ENCODE measurements at places on chromosomes 5 and 9. TPM values are rescaled to one million over a fixed set of nuclear protein-coding genes. Genes with fewer than 3 reads are reported as not detected.

The SPATA31A3 gene
- not detected for total RNA-seq

The OTP gene
- total RNA-seq, result not detected

The ANKHD1 gene
- 87.2 TPM for total RNA-seq

The ENHO gene
- total RNA-seq, result not detected

The IER5L gene
- total RNA-seq, result 74.2 TPM

All from uterine smooth muscle cell (primary cell).